GM12878 (cell line): ENCODE measurements at places on chromosomes 4 and X. TPM values are rescaled to one million over a fixed set of nuclear protein-coding genes. Genes with fewer than 3 reads are reported as not detected.

DNA sequence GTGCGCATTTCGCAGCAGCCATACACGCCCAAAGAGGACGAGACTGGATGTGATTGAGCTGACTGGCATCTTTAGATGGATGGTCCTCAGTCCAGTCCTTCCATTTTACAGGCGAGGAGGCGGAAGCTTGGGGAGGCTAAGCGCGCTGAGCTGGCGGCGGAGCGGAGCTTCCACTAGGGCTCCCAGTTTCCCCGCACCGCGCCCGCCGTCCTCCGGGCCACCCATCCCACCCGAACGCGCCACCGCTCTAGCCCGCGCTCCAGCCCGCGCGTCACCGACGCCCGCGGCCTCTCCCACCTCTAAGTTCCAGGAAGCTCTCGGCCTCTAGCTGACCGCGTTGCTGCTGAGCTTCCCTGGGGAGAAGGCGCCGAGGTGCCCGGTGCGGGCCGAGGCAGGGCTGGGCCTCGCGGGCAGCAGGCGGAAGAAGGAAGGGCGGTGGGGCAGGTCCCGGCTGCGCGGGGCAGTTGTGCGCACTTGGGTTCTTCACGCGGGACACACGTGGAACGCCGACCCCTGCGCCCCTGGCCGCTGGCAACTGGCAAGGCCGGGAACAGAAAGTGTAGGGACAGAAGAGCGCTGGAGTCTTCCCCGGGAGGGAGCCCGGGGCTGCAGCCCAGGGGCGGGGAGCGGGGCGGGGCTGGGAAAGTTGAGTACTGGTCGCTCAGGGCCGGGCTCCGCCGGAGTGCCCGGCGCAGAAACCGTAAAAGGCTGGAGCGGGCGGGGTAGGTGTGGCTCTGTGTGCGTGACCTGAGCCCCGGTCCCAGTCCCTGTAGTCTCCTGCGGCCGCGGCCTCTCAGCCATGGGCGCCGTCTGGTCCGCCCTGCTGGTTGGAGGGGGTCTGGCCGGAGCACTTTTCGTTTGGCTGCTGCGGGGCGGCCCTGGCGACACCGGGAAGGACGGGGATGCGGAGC lies at the start of gene STBD1:
TSS of gene STBD1 (plus strand) at position 763 of the 911 bp plus-strand sequence. CDS start at position 800, 37 bp downstream.
- DNase-seq, result no peak

DNA sequence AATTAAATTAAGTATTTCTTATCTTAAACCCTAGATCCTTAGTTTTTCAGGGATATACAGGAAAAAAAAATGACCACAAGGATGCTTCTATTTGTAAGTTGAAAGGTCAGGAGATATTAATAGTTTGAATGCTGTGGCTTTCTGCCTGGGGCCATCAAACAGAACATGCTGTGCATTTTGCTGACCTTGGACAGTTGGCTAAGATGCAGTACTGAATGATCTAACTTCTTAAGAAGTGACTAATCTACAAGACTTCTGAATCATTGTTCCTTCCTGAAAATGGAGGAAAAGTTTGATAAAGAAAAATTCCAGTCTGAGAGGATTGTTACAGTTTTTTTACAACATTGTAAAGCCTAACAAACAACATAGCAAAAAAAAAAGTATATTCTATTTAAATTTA lies 237.8 kb upstream of the JADE1 start:
- DNase-seq, result no peak

GRCh38 chr4:38449506-38450174 lies 214.4 kb upstream of the KLF3 start:
- DNase-seq, result no peak

GRCh38 chr4:107120661-107121060 lies 84.5 kb upstream of the DKK2 start:
- DNase-seq, result no peak

GRCh38 chr4:110637408-110638088 lies 14.7 kb upstream of the PITX2 start:
- no peak for DNase-seq

The USP9X gene
- 22.9 and 27.2 TPM in 2 replicates for polyA plus RNA-seq
